Ureter (tissue), 1 donor: ENCODE measurements at places on chromosomes 4 and X. TPM values are rescaled to one million over a fixed set of nuclear protein-coding genes. Genes with fewer than 3 reads are reported as not detected.

DNA sequence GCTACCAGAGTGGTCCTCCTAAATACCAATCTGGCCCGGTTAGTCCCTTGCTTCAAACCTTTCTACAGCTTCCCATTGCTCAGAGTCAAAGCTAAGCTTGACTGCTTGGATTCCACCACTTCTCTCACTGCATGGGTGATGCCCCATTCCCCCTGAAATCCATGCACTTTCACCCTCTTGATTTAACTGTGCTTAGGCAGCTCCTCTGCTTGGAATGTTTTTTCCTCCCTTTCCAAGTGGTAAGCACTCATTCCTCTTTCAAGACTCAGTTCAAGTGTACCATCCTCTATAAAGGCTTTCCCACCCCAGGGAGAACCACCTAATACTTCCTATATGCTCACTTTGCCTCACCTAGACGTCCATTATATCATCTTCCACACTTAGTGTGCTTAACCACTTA, 49.1 kb downstream of the SMC1A start:
- no peak for DNase-seq

GRCh38 chr4:137614491-137614890, 82.2 kb upstream of the PCDH18 start:
- DNase-seq: no peak

GRCh38 chr4:140871368-140871767, 115.2 kb upstream of the TBC1D9 start:
- no peak for DNase-seq

DNA sequence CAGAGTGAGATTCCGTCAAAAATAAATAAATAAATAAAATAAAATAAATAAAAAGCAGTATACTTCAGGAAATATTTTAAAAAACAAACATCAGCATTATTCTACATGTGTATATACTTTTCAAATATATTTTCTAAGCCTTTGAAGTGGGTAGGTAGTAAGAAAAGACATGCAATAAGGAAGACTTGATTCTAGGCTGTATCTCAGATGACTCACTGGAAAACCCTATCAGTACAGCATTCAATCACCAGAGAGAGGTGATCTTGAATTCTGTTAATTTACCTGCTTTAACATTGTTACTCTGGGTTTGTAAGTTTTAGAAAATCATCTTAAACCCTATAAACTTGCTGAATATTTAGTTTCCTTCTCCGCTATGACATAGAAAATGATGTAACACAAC, 106.6 kb upstream of the NAP1L5 start:
- no peak for DNase-seq

DNA sequence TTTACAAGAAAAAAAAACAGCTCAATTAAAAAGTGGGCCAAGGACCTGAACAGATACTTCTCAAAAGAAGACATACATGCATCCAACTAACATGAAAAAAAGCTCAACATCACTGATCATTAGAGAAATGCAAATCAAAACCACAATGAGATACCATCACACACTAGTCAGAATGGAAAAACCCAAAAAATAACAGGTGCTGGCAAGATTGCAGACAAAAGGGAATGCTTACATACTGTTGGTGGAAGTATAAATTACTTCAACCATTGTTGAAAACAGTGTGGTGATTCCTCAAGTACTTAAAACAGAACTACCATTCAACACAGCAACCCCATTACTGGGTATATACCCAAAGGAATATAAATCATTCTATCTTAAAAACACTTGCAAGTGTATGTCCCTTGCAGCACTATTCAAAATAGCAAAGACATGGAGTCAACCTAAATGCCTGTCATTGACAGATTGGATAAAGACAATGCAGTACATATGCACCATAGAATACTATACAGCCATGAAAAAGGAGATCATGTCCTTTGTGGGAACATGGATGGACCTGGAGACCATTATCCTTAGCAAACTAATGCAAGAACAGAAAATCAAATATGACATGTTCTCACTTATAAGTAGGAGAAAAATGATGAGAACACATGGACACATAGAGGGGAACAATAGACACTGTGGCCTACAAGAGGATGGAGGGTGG, 97.6 kb downstream of the RAB28 start:
- DNase-seq: no peak

- DNase-seq: no peak
These were observed 84.8 kb downstream of the TIGD2 start for GRCh38 chr4:89196056-89196674.

DNA sequence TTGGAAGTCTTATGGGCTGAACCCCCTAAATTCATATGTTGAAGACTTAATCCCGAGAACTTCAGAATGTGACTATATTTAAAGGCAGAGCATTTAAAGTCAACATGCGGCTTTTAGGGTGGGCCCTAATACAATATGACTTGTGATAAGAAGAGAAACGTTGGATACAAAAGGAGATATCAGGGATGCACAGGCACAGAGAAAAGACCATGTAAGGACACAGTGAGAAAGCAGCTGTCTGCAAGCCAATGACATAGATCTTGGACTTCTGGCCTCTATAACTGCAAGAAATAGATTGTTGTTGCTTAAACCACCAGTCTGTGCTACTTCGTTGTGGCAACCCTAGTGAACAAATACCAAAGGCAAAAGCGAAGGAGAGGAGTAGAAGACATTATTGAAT, 42.2 kb downstream of the GABRG1 start:
- DNase-seq: no peak

DNA sequence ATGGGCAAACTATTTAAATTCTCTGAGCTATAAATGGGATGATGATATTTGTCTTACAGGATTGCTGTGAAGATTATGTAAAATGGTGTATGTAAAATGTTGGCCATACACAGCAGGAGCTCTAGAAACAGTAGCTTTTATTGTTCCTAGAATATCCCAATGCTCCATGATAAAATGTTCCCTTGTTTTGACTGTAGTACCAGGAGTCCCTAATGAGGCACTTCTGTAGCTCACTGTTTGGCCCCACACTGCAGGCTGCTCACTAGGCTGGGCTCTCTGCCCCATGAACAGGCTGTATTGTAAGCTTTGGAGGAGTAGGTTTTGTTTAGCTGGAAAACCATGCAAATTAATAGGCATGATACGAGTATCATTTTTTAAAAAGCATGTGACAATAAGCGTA, 3.3 kb upstream of the FGA start:
- no peak for DNase-seq

GRCh38 chr4:156223985-156224384, 270.3 kb upstream of the CTSO start:
- no peak for DNase-seq

GRCh38 chrX:7987160-7988012, 60.2 kb upstream of the PNPLA4 start:
- no peak for DNase-seq

DNA sequence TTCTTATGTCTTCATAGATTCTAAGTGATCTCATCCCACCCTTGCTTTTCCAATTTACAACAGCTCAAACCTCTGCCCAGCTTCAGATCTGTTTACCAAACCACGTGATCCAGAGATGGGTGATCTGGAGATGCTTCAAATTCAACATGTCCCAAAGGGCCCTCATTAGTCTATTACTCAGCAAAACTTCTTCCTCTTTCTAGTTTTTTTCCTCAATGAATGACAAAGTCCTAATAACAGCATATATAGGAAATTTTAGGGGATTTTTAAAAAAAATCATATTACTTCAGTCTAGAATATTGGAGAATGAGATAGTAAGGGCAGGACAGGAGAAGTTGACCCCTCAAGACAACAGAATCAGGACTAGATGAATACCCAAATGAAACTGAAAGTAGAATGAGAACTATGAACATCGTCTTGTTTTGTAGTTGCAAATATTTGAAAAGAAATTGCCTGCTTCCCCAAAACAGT, 127.1 kb downstream of the CFAP299 start:
- no peak for DNase-seq

DNA sequence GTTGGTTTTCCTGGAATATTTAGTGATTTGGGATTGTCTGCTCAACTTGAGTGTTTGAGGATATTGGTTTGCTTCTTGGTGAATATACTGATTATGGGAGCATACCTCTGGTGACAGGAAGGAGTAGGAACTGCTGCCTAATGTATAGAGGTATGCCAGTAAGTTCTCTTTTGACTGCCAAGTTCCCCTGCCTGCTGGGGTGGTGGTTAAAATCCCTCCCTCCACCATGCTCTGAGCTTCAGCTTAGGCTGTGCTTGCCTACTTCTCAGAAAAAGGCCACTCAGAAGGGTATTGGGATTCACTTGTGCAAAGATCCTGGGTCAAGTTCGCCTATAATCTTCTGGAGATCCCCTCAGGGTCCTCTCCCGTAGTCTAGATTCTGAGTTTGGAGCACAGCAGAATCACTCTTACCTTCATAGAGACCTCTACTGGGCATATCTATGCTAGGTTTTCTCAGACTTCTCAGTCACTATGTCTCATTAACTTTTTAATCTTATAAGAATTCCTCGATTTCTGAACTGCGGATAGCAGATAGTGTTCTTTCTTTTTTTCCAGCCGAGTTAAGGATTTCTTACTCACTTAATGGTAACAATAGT, 44.7 kb upstream of the DCK start:
- no peak for DNase-seq

DNA sequence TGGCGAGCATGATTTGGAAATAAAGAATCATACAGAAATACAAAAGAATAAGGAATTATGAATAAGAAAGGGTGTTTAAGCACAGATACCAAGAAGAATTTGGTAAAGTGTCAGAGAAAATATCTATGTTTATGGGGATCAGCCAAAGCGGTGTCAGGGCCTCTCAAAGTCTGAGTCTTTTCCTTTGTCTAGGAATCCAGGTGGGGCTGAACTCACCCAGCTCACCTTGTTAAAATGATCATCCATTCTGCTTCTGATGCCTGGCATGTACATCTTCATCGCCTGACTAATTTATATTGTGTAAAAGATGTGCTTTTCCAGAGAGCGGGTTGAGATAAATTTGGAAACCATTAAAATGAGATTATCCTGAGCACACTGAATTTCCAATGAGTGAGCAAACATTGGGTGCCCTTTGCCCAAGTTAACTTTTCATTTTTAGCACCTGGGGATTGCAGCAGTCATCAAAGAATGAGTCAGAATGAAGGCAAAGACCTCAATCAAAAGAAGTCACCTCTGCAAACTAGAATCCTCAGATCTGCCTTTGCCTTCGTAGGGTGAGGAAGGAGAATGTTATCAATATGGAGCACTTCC, 141.9 kb upstream of the ANXA3 start:
- no peak for DNase-seq

GRCh38 chrX:10983526-10983925, 127.6 kb upstream of the HCCS start:
- DNase-seq: no peak

DNA sequence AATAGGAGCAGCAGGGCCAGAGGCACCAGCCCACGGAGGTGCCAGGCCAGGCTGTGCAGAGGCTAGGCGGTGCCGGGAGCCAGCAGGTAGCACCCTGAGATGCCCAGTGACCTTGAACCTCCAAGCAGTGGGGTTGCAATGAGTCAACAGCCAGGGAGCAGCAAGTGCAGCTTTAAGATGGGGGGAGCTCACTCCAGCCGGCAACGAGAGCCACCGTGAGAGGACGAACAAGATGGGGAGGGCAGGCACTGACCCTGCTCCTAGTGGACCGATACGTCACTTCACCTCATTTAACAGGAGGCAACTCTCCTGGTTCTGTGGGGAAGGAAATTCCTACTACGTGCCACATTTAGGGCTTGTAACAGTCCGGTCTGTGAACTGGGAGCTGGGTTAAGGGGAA, 4.8 kb downstream of the LETM1 start:
- DNase-seq: no peak

DNA sequence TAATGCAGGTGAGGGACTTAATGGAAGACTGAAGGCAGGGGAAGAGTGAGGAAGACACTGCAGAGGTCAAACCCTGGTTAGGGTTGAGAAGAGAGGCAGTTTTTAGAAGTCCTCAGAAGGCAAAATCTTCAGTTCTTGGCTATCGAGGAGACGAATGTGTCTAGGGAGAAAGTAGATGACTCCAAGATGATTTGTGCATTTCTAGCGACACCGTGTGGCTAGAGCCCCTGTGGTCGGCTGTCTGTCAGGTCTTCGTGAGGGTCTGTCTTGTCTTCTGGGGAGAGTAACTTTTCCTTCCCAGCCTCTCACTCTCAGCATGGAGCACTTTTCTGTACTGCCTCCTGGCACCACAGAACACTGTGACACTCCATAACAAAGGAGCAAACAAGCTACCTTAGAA, 458.1 kb downstream of the STIM2 start:
- DNase-seq: no peak

DNA sequence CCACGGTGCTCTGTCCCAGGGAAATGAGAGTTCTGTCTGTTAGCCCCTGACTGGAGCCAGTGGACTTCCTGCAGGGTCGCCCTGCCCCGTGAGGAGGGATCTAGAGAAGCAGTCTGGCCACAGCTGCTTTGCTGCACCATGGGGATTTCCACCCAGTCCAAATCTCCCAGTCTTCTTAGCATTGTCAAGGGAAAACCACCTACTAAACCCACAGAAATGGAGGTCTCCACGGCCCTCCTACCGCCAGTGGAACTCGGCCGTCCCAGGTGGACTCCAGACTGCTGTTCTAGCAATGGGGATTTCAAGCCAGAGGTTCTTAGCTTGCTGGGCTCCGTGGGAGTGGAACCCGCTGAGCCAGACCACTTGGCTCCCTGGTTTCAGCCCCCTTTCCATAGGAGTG, 133.3 kb upstream of the PCDH7 start:
- no peak for DNase-seq

- peak; percentile 48 for DNase-seq
These were observed 12.8 kb downstream of the PJA1 start for GRCh38 chrX:69152417-69152841.

DNA sequence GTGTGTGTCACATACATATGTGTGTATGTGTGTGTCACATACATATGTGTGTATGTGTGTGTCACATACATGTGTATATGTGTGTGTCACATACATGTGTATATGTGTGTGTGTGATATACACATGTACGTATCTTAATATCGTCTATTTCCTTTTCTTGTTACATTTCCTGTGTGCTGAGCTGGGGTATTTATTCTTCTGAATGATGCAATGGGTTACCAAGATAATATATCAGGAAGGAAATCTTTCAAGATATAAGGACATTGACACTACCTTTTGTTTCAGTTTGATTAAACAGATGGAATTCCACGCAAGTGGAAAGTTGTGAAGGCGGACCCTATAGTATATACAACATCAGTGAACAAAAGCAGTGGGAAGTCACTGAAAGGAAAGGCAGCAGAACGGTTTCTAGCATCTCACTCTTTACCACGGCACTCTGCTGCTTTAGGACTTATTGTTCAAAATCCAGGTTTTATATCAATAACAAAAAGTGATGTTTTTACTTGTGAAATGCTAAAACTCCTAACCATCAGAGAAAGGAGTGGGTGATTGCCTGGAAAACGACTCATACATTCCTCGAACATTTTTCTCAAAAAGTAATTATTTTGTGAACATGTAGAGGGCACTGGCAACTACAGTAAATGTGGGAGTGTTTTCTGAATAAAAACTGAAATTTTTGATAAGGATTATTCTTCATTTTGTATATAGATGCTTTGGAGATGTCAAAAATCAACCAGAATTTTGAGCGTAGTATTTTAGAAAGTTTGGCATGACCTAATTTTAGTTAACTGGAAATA, 43.1 kb upstream of the IL21 start:
- no peak for DNase-seq

WNK3 gene
- total RNA-seq: 10.0 TPM

BEND2 gene
- total RNA-seq: not detected

AGTR2 gene
- not detected for total RNA-seq

SCD5 gene
- 7.3 TPM for total RNA-seq

SUPT20HL1 gene
- 0.78 TPM for total RNA-seq

FABP2 gene
- total RNA-seq: not detected

HNRNPDL gene
- total RNA-seq: 310 TPM

RS1 gene
- total RNA-seq: not detected

AKAP14 gene
- total RNA-seq: not detected
